ENCODE measurements at places on chromosomes 2 and 18.

DNA sequence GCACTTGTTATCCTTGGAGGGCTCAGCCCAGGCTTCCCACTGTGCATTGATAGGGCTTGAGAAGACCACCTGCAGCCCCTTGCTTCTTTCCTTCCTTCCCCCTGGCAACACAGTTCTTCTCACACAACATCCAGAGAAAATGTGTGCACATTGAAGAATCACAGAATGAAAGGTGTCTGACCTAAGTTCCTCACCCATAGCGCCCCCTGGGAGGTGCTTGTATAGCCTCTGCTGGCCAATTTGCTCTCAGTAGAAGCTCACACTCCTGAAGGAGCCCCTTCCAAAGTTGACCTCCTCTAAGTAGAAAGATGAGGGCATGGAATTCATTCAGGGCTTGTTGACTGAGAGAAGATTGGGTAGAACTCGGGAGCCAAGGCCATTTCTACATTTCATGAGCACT, 758.4 kb upstream of the KLHL29 start:
- no peak for DNase-seq

DNA sequence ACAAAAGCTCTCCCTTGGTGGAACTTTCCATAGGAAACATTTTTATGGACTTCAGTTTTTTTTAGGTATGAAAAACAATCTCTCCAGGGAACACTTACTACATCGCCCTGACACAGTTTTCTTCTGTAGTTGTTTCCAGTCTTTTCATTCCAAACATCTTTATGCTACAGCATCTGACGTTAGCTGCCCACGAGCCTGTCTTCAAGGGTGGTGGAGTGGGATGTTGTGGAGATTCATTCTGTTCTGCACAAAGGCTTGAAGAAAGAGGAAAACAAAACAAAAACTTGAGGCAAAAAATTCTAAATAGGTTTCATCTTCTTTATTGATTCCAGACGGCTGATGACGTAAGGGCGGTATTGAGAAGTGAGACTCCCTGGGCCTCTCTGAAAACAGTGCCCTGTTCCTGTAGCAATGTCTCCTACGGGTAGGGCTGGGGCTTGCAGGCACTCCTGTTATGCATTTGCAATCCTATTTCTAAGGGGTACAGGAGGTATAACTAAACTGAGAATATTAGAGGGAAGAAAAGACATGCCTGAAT, 375.0 kb downstream of the RNF144A start:
- no peak for DNase-seq

- no peak for DNase-seq
These were observed at the start of gene NGEF for GRCh38 chr2:233013027-233013461. Gene NGEF, minus strand, starts transcription at chr2:233013256. Its CDS starts 38,366 bp downstream, at chr2:232974890.

DNA sequence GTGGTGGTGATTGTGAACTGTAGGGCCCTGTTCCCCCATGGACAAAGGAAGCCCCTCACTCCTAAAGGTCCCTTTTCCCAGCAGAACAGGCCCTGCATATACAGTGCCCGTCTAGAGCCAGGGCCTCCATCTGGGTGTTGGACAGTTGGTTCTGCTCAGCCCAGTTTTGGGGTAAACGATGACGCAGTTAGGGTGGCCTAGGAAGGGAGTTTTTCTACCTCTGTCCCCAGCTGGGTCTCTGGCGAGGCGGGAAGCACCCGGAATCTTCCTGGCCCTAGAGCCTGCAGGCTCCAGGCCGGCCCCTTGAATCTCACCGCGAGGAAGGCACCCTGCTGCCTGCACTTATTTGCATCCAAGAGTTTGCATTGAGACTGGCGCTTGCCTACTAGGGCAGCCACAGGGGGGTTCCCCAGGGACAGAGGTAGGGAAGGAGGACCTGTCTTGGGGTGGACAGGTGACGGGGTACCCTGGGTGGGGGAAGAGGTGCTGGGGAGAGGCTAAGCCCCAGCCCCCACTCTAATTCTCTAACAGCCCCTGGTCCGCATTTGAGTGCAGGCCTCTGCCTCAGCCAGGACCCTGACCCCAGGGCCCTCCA, 529 bp upstream of the MTA3 start:
- DNase-seq, result peak; percentile 61

DNA sequence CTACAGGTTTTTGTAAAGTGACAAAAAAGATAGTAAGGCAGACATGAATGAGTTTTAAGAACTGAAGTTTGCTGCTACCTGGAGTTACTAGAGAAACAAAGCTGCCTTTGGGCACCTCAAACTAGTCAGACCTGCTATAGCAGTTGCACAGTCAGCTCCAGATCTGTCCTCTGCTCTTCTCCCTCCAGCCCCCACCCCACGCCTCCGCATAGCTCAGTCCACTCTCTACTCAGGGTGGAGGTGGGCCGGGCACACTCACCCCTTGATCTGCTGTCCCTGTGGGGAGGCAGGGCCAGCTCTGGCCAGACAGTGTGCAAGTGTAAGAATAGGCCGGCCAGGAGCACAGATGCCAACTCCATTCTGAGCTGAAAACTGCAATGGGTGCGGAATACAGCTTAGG, 4.1 kb downstream of the SERTAD2 start:
- DNase-seq, result no peak

DNA sequence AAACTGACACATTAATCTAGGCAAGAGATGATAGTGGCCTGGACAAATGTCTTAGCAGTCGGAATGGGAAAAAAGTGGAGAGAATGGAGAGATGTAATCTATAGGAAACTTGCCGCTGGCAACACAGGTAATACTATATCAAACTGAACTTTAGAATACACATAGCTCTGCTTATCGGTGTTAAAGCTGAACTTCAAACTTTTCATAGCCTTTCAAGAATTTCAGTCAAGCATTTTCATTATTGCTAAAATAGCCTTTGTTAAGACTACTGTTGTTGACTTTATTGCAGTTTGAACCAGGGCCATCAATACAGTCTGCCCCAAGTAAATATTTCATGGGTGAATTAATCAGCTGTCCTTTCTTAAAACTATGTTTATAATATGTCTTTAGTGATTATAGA, 12.9 kb upstream of the CHST9 start:
- no peak for DNase-seq

GRCh38 chr2:196131384-196131937, 39.9 kb downstream of the STK17B start:
- no peak for DNase-seq

All from right atrium auricular region (tissue), 2 donors.